ENCODE measurements at places on chromosomes 7 and 10. TPM values are rescaled to one million over a fixed set of nuclear protein-coding genes. Genes with fewer than 3 reads are reported as not detected.

The HGF gene
- 0.01 TPM for total RNA-seq

The IDI2 gene
- total RNA-seq, result not detected

The TFEC gene
- total RNA-seq, result not detected

The LIMK1 gene
- total RNA-seq, result 35.7 TPM

The DDC gene
- total RNA-seq, result 1.9 TPM

The ABCC2 gene
- 164 TPM for total RNA-seq

The CTAGE4 gene
- total RNA-seq, result not detected

The HOXA9 gene
- total RNA-seq, result 0.63 TPM

The UCMA gene
- not detected for total RNA-seq
